Activated CD8-positive, alpha-beta memory T cell treated with anti-CD3 and anti-CD28 coated beads for 1 hour (primary cell): ENCODE measurements at places on chromosomes 4 and X.

- DNase-seq, result no peak
These were observed at the start of gene EGFL6 for GRCh38 chrX:13569479-13570260. EGFL6 (plus strand) TSS chrX:13569601; CDS start chrX:13569862, 261 bp downstream.

DNA sequence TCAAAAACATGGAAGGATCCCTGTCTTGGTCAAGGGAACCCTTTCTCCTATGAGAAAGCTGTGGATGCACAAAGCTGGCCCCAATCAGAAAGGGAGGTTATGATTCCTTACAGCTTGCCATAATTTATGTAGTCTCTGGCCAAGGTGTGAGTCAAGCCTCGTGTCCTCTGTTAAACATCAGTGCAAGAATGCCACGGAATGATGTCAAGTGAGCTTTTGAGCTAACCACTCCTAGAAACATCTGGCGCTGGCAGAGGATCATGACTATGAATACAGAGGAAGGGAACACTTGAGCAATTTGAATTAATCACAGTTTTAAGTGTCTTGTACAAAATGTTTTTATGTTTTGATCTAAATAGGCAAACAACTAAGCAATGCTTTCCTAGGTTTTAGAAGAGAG is 51.5 kb upstream of the RAP2C start:
- DNase-seq, result no peak

DNA sequence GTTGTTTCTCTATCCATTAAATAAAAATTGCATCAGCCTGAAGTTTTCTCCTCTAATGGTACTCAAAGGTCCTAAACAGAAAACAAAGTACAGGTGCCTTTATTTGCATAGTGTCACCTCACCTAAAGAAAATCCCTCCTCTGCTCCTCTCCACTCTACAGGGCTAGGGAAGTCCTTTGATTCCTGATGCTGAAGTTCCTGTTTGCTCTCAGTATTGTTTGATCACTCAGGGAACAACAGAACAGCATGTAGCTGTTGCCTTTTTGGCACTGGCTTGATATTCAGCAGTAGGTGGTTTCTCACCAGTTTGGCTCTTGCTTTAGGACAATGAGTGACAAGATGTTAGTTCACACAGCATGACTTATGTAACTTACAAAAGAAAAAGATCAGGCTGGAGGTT is 156.2 kb upstream of the SLC7A11 start:
- no peak for DNase-seq

GRCh38 chrX:47380268-47380667 is 9.9 kb downstream of the ZNF157 start:
- DNase-seq, result peak; percentile 50

DNA sequence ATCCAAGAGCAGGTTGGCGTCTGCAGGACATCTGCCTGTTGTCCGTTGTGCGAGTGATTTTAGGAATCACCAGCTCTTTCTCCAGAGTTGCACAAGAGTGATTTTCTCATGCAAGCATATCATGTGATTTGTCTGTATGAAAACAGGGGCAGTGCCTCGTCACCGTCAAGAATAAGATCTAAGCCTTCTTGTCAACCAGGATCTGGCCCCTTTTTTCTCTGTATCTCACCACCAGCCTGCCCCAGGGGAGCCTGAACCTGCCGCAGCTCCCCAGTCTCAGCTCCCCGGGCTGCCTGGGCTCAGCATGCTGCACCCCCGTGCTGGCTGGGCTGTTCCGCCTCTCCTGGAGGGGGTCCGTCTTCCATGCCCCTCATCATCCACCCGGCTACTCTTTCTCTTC is 90.5 kb downstream of the STOX2 start:
- no peak for DNase-seq

GRCh38 chr4:16550531-16550930 is 324.3 kb upstream of the TAPT1 start:
- DNase-seq, result no peak

GRCh38 chr4:144181391-144181790 is 40.9 kb upstream of the GYPA start:
- DNase-seq, result no peak

DNA sequence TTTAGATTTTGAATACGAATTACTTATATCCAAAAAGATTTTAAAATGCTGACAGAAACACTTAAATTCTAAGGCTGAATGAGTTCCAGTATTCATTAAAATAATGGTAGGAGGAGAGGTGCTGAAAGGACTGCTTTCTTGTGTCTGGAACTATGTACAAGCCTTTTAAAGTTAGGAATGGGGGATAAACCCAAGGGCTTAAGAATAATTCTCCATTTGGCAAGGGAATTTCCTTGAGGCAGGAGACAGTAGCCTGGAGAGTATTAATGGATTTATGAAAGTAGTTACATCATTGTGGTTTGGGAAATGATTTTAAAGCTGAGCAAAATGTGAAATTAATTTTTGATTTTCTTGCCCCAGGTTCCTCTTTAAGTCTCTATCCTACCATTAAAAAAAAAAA is 266.5 kb upstream of the KCNIP4 start:
- no peak for DNase-seq

- DNase-seq, result no peak
These were observed 121.1 kb upstream of the SORBS2 start for GRCh38 chr4:185933078-185933581.

DNA sequence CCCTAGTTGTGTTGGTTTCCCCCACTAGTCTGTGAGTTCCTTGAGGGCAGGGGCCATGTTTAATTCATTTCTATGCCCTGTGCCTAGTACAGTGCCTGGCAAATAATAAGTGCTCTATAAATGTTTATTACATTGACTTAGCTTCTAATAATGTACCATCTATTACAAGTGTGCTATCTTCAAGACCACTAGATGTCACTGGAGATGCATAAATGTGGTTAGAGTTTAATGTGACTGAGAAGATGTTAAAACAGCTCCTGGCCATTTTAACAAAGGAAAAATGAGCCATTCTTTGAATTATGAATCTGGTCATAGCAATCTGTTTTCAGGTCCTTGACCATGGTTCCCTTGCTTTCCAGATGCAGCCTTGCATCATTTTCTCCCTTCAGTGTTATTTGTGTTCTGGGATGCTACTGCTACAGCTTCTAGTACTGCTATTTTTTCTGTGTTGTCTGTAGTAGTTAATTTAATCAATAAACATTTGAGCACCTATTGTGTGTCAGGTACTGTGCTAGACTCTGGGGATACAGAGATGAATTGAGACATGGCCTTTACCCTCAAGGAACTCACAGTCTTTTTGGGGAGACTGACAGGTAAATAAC is 43.2 kb downstream of the SLC9A6 start:
- no peak for DNase-seq
